M059J (cell line): ENCODE measurements at places on chromosomes 2 and 18.
A peak's percentile ranks its signal among the peaks of the same experiment; 100 is the strongest.

DNA sequence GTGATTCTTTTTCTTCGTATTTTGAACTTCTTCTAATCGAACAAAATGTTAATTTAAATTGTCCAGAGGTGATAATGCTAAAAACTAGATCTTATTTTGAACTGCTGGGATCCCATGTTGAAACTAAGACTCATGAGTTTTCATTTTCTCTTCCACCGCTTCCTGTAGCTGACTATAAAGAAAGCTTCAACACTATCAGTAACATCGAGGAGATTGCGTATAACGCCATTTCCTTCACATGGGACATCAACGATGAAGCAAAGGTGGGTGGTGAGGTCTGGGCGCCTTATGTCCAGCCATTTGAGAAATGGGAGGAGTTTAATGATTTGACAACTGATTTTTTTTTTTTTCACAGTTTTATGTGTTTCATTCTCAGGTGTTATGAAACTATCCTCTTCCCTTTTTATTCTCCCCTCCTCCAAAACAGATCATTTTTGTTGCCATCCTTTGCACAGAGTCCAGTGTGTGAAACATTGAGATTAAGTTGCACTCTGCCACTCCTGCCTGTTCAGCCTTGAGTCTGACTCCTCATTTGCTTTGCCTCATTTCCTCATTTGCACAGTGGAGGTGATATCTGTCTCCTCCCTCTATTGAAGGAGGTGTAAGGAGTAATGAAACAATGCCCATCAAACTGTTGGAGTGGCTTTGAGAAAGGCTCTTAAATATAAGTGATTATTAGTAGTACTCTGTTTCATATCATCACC lies 13.8 kb downstream of the GRHL1 start:
- DNase-seq = no peak

DNA sequence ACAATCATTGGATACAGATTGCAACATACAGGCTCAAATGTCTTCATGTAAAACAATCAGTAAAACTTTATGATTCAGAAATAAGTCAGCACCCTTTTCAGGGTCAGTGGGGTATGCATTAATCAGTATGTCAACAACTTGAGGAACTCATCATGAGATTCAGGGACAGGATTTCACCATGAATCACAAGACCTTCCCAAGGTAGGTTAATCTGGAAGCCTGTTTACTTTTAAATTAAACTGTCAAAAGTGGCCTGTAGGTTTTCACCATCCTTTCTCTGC lies 104.8 kb downstream of the SP100 start:
- peak; percentile 77 for DNase-seq

DNA sequence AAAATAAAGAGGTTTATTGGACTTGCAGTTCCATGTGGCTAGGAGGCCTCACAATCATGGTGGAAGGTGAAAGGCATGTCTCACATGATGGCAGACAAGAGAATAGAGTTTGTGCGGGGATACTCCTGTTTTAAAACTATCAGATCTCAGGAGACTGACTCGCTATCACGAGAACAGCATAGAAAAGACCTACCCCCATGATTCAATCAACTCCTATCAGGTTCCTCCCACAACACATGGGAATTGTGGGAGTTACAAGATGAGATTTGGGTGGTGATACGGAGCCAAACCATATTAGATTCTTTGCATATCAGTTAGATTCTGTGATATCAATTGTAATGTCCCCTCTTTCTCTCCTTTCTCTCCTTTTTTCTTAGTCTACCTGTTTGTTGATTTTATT lies 1178.7 kb upstream of the LRRTM1 start:
- peak; percentile 45 for DNase-seq

DNA sequence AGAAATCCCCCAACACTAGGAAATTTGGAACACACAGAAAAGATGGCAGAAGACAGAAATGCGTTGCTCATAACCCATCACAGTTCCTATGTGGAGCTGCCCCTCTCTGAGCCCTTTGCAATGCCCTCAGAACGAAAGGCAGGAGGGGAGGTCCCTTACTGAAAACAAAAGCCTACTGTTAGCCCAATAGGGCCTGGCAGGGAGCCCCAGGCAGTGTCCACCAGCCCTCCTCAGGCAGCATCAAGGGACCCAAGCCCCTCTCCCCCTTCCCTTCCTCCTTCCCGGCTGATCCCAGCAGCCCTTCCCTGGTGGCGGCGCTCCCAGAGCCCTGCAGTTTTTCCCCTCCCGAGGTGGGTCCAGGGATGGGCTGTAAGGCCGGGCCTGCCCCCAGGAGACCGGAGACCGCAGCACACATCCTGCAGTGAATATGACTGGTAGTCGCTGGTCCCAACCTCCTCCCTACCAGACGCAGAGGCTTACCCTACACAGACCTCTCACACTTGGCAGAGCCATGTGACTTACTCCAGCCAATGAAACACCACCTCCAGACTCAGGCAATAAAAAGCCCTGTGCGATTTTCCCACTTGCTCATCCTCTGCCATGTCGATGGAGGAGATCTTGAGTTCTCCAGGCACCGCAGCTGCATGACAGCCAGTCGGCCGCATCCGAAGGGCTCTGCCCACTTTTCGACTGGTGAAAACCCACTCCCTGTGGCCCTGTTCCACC lies 19.4 kb upstream of the DUSP2 start:
- DNase-seq = no peak

GRCh38 chr2:29024882-29025430 lies 43.9 kb downstream of the TOGARAM2 start:
- peak; percentile 17 for DNase-seq

GRCh38 chr2:217714287-217714751 lies 288.5 kb downstream of the TNS1 start:
- peak; percentile 83 for DNase-seq

GRCh38 chr18:63676526-63677323 lies 15.0 kb upstream of the SERPINB3 start:
- peak; percentile 47 for DNase-seq

GRCh38 chr2:203718087-203718486 lies 11.6 kb downstream of the CD28 start:
- DNase-seq = peak; percentile 72

DNA sequence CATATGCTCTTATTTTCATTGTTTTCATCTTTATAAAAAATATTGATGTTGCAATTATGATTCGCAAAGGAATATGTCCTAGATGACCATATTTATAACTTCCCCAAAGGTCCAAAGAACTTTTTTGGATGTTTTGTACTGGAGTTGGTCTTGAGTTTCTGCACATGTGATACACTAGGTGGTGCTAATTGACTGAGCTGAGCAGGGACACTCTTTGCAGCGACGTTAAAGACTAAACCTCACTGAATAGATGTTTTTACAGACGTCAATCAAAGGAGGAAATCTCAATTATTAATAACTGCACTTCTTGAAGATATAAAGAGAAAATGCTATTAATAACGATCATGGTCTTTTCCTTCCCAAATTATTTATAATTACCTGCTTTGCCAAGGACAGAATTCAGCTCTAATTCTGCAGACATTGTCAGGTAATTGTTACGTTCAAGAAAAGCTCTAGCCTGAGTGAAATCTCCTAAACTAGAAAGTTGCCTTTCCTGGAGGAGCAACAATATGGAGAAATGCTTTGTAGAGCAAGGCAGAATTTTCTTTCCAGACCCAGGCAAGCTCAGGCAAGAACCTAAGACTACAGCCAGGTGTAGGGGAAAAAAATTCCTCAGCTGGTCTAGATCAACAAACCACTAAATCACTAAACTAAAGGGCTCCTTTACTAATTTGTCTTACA lies 119.3 kb upstream of the RBBP8 start:
- DNase-seq = peak; percentile 56

DNA sequence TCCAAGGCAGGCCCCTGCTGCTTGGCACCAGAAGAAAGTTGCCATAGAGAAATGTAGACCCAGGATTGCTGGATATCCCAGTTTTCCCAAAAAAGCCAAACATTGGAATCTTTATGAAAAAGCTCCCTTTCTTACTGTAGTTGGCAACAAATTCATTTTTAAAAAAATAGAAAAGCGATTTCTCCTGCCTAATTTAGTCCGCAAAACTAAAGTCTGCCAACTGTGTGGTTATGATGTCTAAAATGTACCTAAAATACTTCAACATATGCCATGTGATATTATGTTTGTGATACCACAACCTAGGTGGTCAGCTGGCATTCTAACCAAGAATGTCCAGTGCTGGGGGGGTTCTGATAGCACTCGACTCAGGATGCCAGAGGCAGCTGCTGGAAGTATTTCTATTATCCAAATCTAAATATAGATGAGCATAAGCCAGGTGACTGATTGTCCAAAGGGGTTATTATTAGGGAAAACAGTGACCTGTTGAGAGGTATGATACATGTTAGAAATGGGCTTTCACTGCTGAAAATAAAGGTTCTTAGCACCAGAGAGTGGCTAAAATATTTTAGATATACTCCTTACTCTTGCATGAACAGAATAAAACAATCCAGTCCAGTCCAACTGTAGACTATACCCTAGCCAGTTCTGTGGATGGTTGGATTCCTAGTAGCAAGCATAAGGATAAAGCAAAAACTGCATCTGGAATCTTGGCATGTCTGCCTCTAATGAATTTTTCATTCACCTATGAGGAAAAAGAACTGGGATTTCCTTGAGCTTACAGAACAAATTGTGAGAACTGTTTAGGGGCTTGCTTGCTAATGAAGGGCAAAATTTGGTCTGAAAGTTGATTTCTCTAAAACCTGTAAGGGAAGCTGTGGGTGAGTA lies 101.7 kb downstream of the STK39 start:
- DNase-seq = no peak

DNA sequence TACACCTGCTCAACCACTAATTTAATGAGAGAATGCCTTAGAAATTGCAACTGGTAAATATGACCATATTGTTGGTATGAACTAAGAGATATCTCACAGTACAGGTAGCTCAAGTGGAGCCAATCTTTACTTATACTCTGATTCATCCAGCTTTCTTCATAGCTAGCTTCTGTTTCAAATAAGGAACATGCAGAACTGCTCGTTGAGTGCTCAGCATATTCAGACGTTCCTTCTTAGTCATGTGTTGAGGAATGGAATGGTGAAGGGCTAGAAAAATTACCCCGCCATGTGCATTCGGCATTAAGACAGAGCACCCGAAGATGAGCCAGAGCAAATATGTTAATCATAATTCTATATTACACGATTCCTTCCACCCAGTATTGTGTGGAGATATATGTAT lies 144.0 kb upstream of the VRK2 start:
- no peak for DNase-seq

DNA sequence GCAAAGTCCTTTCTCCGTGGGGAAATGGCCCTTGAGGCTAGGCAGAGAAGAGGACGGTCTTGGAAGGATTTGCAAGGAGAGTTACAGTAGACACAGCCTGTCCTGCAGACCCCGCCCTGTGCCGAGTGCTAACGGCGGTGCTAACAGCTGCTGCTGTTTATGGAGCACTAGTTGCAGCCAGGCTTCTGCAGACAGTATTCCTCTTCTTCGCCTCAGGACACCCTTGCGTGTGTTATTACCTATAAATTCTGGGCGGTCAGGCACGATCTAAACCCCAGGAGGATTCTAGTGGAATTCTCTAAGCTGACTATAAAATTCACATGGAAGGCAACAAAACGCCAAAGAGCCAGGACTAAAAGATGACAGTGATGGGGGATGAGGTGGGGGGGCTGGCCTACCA lies 139.8 kb downstream of the GLI2 start:
- DNase-seq = no peak

GRCh38 chr2:222709191-222709891 lies 37.9 kb downstream of the MOGAT1 start:
- peak; percentile 94 for DNase-seq

DNA sequence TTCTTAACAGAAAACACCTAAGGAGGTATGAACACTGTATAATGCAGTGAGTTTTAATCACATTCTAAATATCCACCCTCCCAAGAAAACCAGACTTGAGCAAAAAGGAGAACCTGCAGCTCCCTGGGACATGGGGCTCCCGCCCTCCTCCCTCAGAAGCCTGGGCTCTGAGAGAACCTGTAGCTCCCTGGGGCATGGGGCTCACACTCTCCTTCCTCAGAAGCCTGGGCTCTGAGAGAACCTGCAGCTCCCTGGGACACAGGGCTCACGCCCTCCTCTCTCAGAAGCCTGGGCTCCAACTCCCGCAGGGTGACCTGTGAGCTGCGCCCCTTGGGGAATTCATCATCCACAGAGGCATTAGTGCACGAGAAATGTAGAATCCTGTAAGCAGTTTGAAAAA lies 222.9 kb downstream of the SNTG2 start:
- DNase-seq = no peak

DNA sequence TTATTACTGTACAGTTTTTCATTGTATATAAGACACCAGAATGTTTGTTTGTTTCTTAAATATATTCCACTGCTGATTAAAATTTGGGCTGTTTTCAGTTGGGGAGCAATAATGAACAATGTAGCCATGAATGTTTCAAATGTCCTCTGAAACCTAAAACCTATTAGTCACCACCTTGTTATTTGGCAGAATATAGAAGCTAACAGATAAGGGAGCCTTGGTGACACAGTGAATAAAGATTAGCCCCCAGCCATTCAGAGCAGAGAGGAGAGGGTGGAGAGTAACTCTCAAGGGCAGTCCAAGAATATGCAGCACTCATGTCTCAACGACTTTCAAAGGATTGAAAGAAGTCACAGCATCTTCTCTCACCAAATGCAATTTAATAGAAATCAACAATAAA lies 43.1 kb upstream of the ATP8B1 start:
- peak; percentile 97 for DNase-seq
